ENCODE measurements at places on chromosomes 12 and 14.
A peak's percentile ranks its signal among the peaks of the same experiment; 100 is the strongest.

GRCh38 chr12:61095111-61095510 is 1165.1 kb upstream of the USP15 start:
- no peak for DNase-seq

- DNase-seq: no peak
Measured at GRCh38 chr14:68528040-68528687, 264.7 kb downstream of the ZFP36L1 start.

DNA sequence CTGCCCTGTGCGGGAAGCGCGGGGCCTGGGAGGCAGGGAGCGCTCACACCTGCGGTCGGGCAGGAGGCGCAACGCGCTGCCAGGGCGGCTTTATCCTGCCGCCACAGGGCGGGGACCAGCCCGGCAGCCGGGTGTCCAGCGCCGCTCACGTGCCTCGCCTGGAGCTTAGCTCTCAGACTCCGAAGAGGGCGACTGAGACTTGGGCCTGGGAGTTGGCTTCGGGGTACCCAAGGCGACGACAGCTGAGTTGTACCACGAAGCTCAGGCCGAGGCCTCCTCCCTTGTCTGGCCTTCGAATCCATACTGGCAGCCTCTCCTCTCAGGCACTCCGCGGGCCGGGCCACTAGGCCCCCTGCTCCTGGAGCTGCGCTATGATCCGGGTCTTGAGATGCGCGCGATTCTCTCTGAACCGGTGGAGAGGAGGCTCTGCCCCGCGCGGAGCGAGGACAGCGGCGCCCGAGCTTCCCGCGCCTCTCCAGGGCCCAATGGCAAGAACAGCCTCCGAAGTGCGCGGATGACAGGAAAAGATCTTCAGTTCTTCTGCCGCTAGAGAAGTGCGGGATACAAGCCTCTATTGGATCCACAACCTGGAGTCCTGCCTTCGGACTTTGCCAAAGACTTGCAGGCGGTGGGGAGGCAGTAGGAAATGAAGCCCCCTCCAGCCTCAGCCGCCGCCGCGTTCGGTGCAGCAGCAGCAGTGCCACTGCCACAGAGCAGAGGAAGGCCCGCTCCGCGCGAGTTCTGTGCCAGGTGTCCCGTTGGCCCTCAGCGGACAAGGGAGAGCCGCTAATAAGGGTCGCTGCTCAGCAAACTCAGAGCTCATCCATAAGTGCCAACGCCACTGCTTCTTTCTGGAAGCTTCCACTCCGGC is 6.8 kb downstream of the SIX1 start:
- no peak for DNase-seq

DNA sequence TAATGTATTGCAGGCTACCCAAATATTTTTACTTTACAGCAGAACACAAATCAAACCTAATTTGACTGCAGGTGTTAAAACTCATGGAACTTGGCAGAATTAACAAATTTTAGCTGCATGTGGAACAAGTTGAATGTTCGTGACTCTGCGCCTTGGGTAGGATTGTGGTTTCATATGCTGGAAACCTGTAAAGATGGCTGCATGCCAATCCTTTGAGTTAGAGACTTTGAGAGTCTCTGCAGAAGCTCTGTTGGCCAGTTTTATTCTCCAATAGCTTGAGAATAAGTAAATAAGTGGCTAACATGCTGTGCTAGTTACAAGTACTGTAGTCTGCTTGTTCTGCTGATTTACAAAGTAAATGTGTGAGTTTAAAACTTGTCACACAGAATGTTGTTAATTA is 77.8 kb downstream of the PDE6H start:
- no peak for DNase-seq

DNA sequence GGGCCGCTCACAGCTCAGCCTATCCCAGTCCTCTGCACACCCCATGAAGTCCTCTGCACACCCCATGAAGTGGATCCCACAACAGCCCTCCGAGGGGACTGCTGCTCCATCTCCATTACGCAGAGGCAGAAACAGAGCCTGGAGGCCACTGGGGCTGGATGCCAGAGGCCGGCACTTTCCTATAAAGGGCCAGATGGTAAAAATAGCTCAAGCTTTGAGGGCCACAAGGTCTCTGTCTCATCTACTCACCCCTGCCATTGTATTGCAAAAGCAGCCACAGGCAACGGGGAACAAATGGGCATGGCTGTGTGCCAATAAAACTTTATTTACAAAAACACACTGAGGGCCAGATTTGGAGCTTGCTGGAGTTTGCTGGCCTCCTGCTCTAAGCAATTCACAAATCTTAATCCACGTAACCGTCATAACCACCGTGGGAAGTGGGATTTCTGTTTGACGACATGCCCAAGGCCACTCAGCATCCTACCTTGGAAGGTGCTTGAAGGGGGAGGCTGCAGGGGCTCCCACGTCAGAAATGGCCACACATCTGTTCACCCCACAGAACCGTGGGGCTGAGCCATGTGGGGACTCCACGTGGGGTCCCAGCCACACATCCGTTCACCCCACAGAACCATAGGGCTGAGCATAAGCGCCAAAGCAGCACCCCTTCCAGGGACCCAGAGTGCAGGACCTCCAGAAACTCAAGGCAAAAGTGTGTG is 92.0 kb downstream of the NCOR2 start:
- no peak for DNase-seq

GRCh38 chr14:20836668-20837338 is 34.2 kb upstream of the RNASE1 start:
- peak; percentile 45 for DNase-seq

- DNase-seq: no peak
Measured at GRCh38 chr12:118558941-118559340, 182.6 kb downstream of the SUDS3 start.

- no peak for DNase-seq
Measured at GRCh38 chr12:132078190-132078589, 65.9 kb downstream of the DDX51 start.

- no peak for DNase-seq
Measured at GRCh38 chr12:130222519-130223218, 60.4 kb downstream of the FZD10 start.

DNA sequence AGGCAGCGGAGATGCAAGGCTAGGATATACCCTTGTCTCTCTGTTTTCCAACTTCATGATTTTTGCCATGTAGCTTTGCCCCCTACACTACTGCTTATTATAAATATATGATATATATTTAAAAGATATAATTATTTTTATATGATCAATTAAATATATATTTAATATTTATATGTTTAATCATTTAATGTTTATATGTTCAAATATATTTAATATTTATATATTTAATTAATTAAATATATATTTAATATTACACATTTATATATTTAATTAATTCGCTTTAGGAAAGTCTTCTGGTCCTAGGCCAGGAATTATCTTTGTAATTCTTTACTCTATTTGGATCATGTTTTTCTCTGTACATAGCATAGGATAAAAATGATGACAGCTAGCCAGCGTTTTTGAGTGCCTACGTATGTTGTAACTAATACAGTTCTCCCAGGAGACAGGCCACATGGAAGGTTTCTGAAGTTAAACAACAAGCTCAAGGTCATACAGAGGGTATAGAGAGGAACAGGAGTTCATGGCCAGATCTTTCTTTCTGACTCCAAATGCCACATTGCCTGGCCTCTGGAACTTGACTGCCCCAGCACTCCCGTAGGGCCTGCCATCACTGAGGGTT is 192.5 kb downstream of the KCNA5 start:
- DNase-seq: no peak

GRCh38 chr14:105363847-105364708 is 34.3 kb upstream of the TEX22 start:
- no peak for DNase-seq

DNA sequence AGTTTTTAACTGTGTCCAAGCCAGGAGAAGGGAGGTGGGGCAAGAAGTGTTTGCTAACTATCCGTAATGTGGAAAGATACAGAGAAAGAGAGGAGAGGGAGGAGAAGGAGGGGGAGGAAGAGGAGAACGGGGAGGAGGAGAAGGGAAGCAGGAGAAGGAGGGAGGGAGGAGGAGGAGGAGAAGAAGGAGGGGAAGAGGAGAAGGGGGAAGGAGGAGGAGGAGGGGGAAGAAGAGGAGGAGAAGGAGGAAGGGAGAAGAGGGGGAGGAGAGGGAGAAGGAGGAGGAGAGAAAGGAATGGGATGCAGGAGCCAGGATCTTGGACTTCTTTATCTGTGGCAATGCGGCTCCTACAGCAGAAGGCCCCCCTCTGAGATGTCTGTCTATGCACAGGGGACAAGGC is 510.3 kb upstream of the CCDC196 start:
- DNase-seq: no peak

DNA sequence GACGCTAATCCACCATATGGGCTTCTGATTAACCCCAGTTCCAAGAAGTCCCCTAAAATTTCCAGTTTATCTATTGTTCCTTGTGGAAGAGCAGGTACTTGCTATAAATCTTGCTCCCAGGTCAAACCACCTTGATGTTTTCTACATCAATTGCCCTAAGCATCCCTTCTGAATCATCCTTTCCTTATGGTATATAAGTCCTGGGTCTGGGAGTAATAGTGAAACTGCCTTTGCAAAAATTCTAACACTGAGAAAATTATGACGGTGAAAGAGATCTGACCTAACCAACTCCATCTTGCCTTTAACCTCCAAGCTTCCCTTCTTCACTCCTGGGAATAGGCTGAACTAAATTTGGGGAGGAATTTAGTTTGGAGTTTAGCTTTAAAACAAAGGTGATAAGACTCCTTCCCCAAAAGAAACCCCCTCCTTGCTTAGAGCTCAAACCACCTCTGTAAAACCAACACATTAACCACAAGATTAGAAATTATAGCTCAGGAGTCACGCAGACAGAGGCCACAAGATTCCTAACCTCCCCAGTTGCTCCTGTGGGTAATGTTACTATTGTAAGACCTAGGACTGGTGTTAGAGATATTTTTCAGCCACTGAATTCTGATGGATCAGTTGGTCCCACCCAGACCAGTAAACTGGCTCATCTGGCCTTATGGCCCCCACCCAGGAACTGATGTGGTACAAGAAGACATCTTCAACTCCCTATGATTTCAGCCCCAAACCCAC is 33.8 kb upstream of the DTX1 start:
- DNase-seq: no peak

- no peak for DNase-seq
Measured at GRCh38 chr14:79136071-79137044, 966.2 kb downstream of the NRXN3 start.

GRCh38 chr12:51171884-51172514 is 936 bp downstream of the TFCP2 start:
- DNase-seq: no peak

GRCh38 chr12:41983856-41984255 is 160.8 kb downstream of the GXYLT1 start:
- no peak for DNase-seq

DNA sequence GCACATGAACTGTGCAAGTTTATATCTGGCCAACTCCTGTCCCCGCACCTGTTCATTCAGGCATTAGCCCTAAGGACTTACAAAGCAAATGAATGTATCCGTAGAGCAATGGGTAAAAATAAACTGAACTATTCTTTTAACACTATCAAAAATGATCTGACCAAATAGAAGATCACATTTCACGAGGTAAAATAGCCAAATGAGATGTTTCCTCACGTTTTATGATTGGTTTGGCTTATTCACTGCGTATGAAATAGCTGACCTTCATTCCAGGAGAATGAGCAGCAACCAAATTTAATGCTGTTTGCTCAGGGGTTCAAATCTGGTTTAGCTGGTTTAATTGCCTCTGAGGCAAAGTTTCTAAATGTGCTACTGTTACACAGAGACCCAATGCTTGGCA is 216.0 kb upstream of the EEA1 start:
- DNase-seq: no peak

DNA sequence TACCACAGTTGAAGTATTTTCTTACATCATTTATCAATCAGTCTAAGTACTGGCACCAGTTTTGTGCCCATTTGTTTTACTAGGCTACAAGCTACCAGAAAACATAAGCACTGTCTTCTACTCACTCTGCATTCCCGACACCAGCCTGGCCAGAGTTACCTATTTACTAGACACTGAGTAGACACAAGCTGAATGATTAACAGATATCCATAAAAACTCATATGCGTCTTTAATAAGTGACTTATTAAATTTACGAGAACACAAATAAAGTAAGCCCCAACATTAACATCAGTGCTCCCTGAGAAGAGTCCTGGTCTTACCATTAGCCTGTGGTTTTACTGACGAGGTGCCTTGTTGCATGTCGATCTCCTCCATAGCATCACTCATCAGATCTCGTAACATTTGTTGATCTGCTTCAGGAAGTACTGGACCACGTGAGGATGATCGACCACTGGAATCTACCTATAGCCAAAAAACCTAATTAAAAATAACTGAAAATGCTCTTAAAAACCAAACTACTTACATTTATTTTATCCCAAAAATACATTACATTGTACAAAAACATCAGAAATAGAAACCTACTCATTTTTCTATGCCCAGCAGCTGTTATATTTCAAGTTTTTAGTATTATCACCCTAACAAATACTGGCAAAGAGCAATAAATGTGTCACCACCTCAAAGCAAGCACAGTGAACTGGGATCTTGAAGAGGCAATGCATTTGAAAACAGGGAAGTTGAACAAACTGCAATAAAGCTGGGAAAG is 53.3 kb downstream of the BDKRB1 start:
- peak; percentile 18 for DNase-seq

GRCh38 chr14:42421377-42422078 is 814.9 kb downstream of the LRFN5 start:
- no peak for DNase-seq

DNA sequence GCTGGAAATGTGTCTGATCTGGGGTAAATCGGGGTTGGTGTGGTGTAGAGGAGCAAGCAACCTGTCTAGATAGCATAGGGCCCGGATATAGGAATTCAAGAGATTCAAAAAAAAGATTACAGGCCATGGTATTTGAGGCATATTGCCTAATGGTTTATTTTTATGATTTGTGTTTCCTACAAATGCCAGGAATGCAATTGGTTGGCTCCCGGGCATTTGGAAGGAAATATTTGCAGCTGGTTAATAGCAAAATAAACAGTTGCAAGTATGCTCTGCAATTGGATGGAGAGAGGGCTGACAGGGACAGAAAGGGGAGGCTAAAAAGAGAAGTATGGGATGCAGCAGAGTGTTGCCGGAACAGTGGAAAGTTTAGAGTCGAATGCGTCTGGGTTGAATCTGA is 315.6 kb upstream of the ATP2B1 start:
- peak; percentile 6 for DNase-seq

DNA sequence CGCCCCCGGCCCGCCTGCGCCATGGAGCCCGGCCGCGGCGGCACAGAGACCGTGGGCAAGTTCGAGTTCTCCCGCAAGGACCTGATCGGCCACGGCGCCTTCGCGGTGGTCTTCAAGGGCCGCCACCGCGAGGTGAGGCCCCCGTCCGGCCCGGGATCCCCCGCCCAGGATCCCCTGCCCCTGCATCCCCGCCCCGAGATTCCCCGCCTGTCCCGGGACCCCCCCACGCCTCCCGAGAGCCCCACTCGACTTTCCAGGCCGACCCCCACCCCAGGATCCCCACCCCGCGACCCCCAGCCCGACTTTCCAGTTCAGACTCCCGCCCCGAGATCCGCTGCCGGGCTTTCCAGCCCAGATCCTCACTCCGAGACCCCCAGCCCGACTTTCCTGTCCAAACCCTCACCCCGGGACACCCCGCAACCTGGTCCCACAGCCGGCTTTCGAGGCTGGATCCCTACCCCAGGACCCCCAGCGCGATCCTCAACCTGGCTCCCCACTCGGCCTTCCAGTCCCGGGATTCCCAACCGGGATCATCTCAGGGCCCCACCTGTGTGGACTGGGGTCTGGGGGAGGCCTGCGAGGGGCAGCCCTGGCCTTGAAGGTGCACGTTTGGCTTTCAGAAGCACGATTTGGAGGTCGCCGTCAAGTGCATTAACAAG is 688 bp downstream of the ULK1 start:
- peak; percentile 58 for DNase-seq
